ENCODE measurements at places on chromosomes 4 and X. TPM values are rescaled to one million over a fixed set of nuclear protein-coding genes. Genes with fewer than 3 reads are reported as not detected.

- no peak for DNase-seq
These were observed 625 bp downstream of the RTL9 start for GRCh38 chrX:110359273-110359672.

Gene PFKFB1
- total RNA-seq, result 0.16 TPM

Gene MAGEA12
- total RNA-seq, result not detected

Gene FGFBP2
- total RNA-seq, result 2.0 TPM

GRCh38 chr4:113700602-113701150 is 60.9 kb downstream of the CAMK2D start:
- DNase-seq, result no peak

DNA sequence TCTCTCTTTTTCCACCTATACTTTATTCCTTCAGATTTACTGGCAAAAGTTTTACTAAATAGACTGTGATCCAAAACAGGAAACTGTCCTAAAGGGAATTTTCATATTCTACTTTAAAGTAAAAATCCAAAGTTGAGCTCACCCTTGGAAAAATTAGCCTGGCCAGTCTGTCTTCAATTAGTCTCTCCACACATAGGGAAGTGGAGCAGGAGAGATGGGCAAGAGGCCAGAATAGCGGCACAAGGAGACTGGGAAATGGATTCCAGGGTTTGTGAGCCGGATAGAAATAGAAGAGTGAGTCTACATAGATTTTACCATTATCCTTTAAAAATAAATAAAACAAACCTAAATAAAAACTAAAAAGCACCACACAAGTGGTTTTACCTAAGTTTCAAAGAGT is 16.2 kb upstream of the FRMD7 start:
- no peak for DNase-seq

- DNase-seq, result no peak
These were observed 194.6 kb upstream of the RBPJ start for GRCh38 chr4:26126143-26126718.

- no peak for DNase-seq
These were observed 86.8 kb downstream of the PDGFRA start for GRCh38 chr4:54315561-54316538.

DNA sequence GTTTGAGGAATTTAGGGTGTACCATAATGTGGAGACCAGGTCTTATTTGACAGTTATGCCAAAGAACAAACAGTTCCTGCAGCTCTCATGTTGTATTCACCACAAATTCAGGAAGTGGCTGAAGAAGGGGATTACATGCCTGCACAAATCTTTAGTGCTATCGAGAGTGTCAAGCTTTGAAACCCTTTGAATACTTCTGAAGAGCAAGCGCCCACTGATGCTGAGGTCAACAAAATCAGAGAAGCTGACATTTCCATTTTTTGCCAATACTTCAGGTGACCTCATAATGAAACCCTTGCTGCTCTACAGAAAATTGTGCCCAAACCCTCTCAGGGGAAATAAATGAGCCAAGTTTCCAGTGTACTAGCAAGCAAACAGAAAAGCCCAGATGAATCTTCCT is 28.4 kb downstream of the PAK3 start:
- no peak for DNase-seq

Gene SERTM2
- total RNA-seq, result not detected

GRCh38 chr4:187996502-187997177 is 1.1 kb downstream of the ZFP42 start:
- no peak for DNase-seq

DNA sequence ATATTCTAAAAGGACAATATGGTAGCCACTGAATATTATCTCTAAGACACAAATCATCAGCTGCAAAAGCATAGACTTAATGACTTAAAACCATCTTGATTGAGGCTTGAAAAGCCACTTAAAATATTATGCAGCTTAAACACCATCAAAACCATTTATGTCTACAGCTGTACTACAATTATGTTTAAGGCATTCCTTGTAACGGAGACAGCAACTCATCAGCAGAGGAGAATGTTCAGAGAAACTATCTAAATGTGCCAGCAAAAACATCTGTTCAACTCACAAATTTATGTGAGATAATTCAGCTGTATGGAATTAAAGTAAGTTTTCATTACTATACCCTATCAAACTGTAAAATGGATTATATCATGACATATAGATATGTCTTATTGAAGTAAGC is 147.9 kb upstream of the CTSO start:
- DNase-seq, result no peak

- DNase-seq, result no peak
These were observed 9.6 kb downstream of the ADGRG4 start for GRCh38 chrX:136310411-136310810.

GRCh38 chr4:173736840-173737239 is 206.8 kb upstream of the HAND2 start:
- DNase-seq, result no peak

GRCh38 chr4:12761694-12762093 is 722.4 kb downstream of the RAB28 start:
- no peak for DNase-seq

Gene LNX1
- 10.3 TPM for total RNA-seq

Gene UBA6
- total RNA-seq, result 20.5 TPM

DNA sequence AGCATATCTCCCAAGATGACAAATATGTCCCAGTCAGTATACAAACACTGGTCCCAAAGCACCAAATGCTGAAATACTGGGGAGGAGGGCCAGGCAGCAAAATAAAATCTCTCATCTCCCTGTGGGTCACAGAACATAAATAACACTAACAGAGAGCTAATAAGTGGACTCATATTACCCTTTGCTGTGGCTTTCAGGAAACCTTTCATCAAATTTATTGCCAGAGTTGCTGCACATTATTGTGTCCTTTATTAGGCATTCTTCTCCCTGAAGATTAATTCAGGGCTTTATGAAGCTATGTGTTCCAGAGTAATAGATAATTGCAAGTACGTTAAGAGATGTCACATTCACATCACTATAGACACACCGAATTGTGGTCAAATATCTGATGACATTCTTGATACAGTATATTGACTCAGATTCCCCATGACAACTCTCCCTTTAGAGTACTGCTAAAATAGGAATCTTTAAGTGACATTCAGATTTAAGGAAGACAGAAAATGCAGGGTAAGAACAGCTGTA is 124.1 kb upstream of the PRR32 start:
- DNase-seq, result no peak

- DNase-seq, result no peak
These were observed 156.1 kb upstream of the EOLA2 start for GRCh38 chrX:150094375-150094774.

GRCh38 chr4:10316851-10317250 is 140.4 kb downstream of the ZNF518B start:
- no peak for DNase-seq

DNA sequence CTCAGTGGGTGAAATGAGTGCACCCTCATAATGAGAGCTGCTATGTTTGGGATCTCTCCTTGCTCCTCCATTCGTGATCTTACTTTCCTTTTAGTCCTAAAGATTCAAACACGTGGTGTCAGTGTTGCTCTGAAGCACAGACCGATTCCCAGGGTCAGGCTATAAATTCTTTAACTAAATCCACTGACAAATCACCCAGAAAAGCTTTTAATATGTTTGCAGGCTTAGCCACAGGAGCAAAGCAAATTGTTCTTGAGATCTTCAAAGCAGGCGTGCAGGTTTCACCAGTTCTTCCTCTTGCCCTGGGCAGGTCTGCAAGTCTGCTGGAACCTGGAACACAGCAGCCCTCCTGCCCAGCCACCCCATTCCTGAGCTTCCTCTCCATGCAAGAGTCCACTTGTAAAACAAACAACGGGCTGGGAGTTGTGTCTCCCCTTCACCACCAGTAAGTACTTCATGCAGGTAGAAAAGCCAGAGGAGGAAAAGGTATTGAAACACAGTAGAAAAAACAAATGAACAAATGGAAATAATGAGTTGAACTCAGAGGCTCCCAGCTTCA is 70.1 kb upstream of the ENPP6 start:
- no peak for DNase-seq

- no peak for DNase-seq
These were observed 384.5 kb upstream of the TENM3 start for GRCh38 chr4:181858741-181859140.

Gene PABPC5
- 0.48 TPM for total RNA-seq

DNA sequence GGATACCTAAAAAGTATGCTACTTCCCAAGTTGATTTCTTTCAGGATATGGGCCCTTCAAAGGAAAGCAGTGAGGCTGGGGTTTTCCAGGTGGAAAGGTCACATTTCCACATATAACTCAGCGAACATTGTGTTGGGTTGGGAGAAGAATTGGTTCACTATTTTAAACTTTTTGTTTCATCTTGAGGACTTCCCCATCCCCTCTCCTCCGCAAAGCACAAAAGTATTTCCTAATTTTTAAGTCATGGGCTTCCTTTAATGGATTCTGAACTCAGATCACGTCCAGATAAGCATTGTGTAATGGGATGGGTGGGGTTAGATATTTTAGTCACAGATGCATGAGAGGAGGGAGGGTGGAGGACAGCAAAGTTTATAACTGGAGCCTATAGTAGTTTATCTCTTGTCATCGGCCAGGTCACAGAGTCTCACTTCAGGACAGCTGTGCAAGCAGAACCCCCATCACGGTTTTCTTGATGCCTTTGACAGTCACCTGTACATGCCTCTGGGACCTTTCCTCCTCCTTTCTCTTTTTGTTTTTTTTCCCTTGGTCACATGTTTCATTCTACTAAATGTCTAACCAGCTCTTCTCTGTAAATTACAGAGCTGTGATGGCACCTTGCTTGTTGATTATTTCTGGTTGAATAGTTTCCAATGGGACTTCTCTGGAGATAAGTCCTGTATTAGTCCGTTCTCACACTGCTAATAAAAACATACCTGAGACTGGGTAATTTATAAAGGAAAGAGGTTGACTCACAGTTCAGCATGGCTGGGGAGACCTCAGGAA is 115.4 kb downstream of the PTTG2 start:
- no peak for DNase-seq

Gene MAP9
- 5.3 TPM for total RNA-seq

GRCh38 chrX:19627081-19627480 is 111.8 kb upstream of the MAP3K15 start:
- peak; percentile 58 for DNase-seq

DNA sequence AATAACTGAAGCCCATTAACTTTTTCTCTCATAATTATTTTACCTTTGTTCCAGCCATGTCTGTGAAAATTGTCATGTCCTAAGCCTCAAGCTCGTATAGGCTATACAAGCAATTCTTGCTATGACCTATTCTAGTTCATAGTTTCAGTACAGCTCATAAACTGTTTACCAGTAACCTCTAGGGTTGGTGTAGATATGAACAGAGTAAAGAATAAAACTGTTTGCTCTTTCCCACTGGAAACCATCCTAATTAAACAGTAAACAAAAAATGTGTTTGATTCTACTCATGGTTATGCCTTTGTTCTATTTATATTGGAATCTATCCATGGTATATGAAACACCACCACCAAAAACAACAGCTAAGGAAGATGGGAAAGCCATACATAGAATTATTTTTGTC is 1444.0 kb upstream of the PCDH7 start:
- no peak for DNase-seq

Gene SHISA3
- 6.7 TPM for total RNA-seq

Gene WDR13
- 173 TPM for total RNA-seq

GRCh38 chrX:48800574-48801279 is 1.1 kb upstream of the HDAC6 start:
- DNase-seq, result no peak

Gene GLUD2
- total RNA-seq, result 1.4 TPM

DNA sequence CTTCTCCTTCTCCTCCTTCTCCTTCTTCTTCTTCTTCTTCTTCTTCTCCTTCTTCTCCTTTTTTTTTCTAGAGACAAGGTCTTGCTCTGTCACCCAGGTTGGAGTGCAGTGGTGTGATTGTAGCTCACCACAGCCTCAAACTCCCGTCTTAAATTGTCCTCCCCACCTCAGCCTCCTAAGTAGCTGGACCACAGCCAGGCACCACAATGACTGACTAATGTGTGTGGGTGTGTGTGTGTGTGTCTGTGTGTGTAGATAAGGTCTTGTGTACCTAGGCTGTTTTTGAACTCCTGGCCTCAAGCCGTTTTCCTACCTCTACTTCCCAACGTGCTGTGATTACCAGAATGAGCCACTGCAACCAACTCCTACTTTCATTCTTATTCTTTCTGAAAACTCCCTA is 390.9 kb downstream of the ADAM29 start:
- no peak for DNase-seq

Gene WNK3
- 0.89 TPM for total RNA-seq

- no peak for DNase-seq
These were observed 585.6 kb downstream of the IL1RAPL1 start for GRCh38 chrX:29172880-29173279.

- DNase-seq, result no peak
These were observed 17.9 kb downstream of the LRBA start for GRCh38 chr4:150997141-150997540.

GRCh38 chrX:120426599-120426998 is 42.5 kb downstream of the LAMP2 start:
- no peak for DNase-seq

GRCh38 chr4:38531141-38531727 is 132.8 kb upstream of the KLF3 start:
- no peak for DNase-seq

Gene TMEM271
- not detected for total RNA-seq

- no peak for DNase-seq
These were observed 90.0 kb upstream of the EXOC1L start for GRCh38 chr4:55729351-55730279.

DNA sequence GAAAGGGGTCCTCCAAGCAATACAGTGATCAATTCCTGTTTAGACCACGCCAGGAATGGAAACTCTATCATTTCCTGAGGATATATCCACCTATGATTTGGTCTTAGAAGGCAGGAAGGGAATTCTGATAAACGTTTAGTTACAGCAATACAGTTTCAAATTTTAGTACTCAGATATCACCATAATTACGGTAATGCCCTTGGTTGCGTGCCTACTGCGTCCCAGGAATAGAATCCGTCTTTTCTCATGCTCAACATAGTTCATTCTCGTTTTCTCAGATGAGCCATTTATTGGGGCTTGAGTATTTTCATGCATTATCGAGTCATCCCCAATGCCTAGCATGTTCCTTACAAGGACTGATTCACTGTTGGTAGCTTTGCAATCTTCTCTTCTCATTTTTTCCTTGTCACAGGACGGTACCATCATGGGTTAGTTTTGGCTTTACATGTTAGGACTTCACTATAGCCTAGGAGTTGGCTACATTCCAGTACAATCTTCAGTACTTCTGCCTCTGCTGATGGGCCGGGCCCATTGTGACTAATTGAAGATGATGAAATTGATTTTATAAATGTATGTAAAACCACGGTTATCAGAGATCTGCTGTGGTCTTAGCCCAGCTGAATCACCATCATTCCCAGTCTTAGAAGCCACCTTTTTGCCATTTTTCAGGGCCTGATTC is 4.4 kb upstream of the PRKX start:
- DNase-seq, result no peak

- no peak for DNase-seq
These were observed 56.7 kb upstream of the ATOH1 start for GRCh38 chr4:93771640-93772411.
